ENCODE measurements at places on chromosomes 1 and 21. TPM values are rescaled to one million over a fixed set of nuclear protein-coding genes. Genes with fewer than 3 reads are reported as not detected.

Gene FAM110D
- total RNA-seq, result not detected

Gene PLEKHN1
- total RNA-seq, result 0.33 TPM

Gene ADCY10
- 0.15 TPM for total RNA-seq

Gene AMY1B
- total RNA-seq, result not detected

Gene GJA8
- total RNA-seq, result not detected

Gene FNDC10
- total RNA-seq, result 1.6 TPM

Gene PRCC
- 15.4 TPM for total RNA-seq

Gene DYNLT4
- not detected for total RNA-seq

Gene UBE2U
- not detected for total RNA-seq

Gene CRYAA
- total RNA-seq, result not detected

Measured in smooth muscle cell of trachea (primary cell).